Activated naive CD4-positive, alpha-beta T cell treated with anti-CD3 and anti-CD28 coated beads, Interleukin-2, amount 50 U/mL, for 16 hours (primary cell): ENCODE measurements at places on chromosomes 13 and 19.

- no peak for DNase-seq
Observed at GRCh38 chr13:75927183-75927669, 291.1 kb downstream of the LMO7 start.

- no peak for DNase-seq
Observed at GRCh38 chr19:49333418-49333805, 1.8 kb upstream of the CD37 start.

DNA sequence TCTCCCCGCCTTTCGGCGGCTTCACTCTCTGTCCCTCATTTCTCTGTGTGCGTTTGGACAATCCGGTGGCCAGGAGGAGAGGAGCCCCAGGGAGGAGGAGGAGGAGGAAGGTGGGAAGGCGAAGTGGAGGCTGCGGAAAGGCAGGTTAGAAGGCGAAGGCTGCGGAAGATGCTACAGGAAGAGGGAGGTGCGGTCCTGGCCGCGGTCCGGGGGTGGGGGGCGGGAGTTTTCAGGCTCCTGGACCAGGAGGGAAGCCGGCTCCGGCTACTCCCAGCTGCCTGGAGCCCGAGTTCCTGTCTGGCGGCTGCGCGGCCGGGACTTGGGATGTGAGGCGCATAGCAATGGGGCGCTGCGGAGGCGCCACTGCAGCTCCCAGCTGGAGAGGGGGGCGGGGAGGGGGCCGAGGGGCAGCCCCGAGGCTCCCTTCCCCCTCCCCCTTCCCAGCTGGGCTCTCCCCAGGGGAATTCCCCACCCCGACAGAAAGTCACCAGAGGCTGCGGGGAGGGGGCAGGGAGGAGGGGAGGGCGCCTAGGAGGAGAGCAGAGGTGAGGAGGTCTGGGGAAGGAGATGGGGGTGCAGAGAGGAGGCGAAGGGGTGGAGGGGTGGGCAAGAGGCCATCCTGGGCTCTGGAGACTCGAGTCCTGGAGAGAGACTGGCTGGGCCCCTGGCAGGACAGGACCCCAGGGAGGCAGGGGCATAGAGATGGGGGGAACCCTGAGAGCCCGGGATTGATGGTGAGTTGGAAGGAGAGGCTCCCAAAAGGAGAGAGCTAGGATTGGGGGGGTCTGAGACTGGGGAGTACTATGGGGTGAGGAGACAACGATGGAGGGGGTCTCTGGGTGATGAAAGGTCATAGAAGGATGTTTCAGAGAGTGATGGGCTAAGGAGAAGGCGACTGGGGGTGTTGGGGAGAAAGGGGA, 2.0 kb downstream of the LRRC4B start:
- peak; percentile 33 for DNase-seq

GRCh38 chr19:32876919-32877285, 7.3 kb upstream of the SLC7A9 start:
- DNase-seq: no peak

GRCh38 chr13:30851697-30852096, 54.4 kb upstream of the MEDAG start:
- DNase-seq: no peak

DNA sequence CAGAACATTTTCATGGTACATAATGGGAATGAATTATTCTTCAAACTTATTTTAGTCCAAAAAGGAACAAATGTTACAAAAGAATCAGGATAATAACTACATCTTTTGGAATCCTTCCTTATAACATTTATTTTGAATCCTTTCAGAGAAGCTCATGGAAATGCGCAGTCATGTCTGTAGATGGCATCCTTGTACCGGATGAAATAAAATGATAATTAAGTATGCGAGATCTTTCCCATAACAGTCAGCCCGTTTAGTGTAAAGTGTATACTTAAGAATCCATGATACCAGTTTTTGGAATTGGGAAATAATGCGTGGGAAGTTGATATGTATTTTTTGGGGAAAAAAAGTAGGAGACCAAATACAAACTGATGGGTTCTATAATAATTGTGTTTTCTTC, 418.8 kb downstream of the GPC5 start:
- no peak for DNase-seq

DNA sequence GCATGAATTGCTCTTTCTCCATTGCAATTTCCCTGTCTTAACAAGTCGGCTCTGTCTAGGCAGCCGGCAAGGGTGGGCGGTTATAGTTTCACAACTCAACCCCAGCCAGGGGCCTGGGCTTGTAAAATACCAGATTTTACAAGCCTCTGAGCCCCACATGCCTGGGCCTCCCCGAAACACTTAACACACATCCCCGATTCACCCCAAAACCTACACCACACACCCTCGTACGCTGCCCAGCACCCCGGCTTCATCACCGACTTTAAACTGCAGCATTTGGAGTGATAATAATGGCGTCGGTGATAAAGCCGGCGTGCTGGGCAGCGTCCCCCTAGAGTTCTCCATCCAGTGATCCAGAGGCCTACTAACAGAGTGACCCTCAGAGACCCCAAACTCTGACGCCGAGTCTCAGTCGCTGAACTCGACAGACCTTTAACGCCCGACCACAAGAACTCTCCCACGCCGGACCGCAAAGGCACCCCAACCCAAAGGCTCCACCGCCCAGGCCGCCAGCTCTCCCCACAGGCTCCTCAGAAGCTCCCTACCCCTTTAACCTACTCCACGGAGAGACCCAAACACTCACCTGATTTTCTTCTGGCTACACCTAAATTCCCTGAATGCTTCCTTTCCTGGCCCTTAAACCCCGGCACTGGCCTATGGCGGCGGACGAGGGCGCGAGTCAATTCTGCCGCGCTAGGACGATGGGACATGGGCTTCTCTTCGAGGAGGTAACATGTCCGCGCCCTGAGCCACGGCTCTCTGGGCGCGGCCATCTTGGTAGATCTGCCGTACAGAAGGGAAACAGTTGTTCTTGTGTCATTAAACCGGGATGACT, at the start of gene ZNF649:
TSS of gene ZNF649 (minus strand) at position 687 of the 835 bp plus-strand sequence. CDS start 4,910 bp downstream, outside the sequence.
- DNase-seq: peak; percentile 80

DNA sequence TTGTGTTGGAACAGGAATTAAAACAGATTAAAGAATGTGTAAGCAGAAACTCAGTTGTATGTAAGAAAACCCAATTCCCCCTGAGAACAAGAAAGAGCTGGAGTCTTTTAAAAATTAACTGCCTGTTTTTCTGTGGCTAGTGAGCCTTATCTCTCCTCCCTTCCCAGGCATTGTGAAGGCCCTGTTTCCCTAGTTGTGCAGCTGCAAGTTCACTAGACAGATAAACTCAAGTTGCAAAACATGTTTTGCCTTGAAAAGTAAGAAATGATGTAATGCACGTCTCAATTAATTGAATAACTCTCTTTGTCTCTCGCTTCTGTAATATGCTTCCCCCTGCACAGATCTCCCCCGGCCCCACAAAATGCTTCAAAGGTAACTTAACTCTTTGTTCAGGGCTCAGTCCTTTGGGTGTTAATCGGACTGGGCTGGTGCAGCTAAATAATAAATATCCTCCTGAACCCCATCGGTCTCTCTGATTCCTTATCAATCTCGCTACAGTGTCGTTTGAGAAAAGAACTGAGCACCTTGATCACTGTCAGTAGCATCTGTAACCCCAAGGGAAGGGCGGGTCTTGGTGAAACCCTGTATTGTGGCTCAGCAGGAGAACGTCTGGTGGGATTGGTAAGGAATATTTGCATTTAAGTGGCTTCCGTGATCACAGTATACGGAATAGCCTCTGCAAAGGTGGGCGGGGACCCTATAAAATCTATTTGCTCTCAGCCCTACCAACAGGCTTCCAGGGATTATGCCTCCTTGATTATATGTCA, 1.6 kb upstream of the ZNF556 start:
- DNase-seq: no peak

DNA sequence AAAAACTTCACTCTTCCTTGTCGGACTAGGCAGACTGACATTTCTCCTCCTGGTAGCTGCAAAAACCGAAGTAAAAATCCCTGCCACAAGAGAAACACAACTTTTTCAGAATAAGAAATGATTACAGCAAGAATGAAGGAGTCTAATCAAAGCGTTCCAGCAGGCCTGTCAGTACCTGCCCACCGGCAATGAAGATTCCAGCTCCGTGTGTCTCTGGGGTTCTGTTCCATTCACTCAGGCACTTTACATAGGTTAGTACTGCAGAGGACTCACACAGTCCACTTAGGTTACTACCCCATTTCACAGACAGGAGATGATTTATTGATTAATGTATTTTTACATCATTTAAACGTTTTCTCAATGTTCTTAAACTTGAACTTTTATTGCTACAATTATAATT, 275.5 kb downstream of the NHLRC3 start:
- DNase-seq: no peak

DNA sequence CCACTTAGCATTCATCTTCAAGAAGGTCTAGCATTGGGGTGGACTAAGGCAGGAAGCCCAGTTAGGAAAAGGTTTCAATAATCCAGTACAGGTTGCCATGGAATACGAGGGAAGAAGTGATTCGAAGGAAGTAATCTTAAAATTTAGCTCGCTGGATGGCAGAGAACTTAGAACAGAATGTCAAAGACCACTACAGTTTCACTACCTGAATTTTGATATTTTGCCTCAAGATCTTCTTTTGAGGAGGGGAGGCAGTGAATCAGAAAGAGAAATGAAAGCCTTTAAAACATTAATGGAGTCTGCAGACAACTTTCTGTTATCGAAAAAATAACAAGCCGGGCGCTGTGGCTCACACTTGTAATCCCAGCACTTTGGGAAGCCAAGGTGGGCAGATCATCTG, 7.0 kb upstream of the RAB8A start:
- DNase-seq: no peak

DNA sequence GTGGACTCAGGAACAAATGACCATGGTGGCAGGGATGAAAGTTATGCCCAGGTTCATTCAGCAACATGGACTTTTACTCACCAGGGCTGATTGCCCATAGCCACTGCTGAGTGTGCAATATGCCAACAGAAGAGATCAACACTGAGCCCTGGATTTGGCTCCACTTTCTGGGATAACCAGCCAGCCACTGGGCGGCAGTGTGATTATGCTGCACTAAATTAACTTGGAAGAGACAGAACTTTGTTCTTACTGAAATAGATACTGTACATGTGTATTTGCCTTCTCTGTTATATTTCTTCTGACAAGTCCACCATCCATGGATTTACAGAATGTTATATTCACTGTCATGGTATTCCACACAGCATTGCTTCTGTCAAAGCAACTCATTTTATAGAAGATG, 257.4 kb downstream of the TDRD3 start:
- no peak for DNase-seq

DNA sequence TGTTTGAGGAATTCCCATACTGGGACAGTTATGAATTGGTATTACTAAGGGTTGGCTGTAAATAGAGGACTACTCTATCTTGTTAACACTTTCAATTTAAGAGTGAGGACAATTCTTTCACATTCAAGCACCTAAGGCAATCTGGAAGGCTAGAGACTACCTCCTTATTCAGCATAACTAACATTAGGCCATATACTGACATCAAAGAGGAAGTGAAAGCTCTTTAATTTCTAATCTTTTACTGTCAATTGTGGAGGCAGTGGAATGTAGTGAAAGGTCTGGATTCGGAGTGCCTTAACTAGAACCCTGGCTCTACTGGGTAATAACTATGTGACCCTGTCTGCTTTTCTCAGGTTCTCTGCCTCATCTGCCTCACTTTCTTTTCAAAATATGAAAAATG, 134.0 kb downstream of the UFM1 start:
- DNase-seq: no peak

DNA sequence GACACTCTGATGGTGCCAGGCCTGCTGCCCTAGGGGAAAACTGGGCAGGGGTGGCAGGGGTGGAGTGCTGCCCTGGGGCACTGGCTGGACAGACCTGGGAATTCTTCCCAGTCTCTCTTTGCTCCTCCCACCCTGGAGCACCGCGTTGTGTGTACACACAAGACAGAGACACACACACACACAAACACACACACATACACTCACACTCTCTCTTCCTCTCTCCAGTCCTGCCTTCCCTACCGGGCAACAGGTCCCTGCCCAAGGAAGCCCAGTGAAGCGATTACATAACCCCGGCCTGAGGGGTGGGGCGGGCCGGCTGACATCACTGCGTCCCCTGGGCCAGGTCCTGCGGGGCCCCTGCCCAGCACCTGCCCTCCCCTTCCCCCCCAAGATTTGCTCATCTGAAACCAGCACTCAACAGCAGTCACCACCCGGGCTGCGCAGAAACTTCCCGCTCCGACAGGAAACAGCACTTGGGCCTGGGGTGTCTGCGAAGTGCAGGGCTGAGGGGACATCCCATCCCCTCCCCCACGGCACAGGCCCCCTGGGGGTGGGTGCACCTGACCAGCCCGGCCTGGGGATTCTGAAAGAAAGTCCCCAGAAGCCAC, 1.2 kb downstream of the MKNK2 start:
- DNase-seq: peak; percentile 58

DNA sequence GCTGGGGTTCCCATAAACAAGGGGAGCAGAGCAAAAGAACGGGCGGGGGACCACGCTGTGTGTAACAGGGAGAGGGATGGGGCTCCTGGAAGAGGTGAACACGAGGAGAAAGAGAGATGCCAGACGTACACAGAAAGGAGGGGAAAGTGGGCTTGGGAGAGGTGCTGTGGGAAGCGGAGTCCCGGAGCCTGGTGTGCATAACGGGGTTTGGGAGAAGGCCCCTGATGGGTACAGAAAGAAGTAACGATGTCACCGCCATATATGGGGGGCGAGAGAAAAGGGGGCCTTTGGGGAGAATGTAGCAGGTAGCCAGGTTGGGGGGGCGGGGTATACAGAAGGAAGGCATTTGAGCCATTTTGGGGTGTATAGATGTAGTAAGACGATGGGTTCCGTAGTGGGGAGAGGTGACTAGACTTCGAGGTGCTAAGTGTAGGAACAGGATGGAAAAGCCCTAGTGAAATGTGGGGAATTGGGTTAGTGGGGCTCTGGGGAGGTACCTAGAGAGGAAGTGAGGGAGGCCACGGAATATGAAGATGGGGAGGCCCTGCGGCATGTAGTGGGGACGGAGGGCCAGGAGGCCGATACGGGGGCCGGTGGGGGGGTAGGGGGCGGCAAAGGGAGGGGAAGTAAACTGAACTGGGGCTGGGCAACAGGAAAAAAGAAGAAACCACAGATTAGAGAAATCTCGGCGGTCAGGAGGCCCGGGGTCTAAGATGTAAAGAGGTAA, 787 bp downstream of the ZNF580 start:
- DNase-seq: no peak

DNA sequence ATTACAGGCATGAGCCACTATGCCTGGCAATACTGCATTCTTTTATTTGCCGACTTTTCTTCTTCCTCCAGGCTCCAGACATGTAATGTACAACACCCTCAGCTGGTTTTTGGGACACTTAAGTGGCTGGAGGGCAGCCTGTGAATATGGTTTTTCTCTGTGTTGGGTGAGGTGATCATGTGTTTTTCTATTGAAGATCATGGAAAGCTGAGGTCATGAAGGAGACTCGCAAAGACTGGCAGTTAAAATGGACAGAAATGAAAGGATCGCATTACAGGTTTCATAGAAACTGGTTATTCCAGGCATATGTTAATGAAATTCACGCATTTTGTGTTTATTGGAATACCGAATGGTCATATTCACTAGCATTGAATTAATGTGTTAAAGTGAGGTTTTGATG, 85.2 kb upstream of the RNF113B start:
- DNase-seq: no peak

GRCh38 chr19:45995715-45996385, 583 bp downstream of the CCDC61 start:
- no peak for DNase-seq

DNA sequence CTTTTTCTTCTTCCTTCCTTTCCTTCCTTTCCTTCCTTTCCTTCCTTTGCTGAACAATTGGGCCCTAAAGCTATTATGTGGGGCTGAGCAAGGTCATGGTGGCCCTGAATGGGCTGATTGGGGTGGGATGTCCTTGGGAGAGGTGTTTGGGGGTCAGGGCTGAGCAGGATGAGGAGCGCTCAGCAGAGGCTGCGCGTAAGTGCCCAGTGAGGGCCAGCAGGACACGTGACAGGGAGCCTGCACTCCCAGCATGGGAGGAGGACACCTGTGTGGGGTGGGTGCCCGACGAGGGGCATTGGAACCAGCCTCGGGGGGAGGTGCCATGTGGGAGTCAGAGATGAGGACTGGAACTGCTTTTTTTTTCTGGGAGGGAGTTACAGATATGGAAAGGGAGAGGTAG, 5.4 kb upstream of the LGALS7 start:
- no peak for DNase-seq
